AG20443 (cell line): ENCODE measurements at places on chromosomes 1 and 21.

- DNase-seq: no peak
Measured at GRCh38 chr1:6466751-6467150, 778 bp upstream of the TNFRSF25 start.

GRCh38 chr21:38402291-38402690 is 96.0 kb downstream of the ERG start:
- no peak for DNase-seq

DNA sequence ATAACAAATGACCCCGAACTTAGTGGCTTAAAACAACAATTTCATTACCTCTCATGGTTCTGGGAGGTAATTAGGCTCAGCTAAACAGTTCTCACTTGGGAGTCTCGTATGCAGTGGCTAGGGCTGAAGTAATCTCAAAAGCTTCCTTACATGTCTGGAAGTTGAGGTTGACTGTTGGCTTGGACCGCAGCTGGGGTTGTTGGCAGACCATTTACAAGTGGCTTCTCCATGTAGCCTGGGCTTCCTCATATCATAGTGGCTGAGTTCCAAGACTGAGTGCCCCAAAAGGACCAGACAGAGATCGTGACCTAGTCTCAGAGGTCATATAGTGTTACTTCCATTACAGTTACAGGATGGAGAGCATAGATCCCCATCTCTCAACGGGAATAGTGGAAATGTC is 2.4 kb upstream of the POGZ start:
- no peak for DNase-seq

GRCh38 chr1:228794173-228794572 is 58.9 kb downstream of the RHOU start:
- DNase-seq: no peak

DNA sequence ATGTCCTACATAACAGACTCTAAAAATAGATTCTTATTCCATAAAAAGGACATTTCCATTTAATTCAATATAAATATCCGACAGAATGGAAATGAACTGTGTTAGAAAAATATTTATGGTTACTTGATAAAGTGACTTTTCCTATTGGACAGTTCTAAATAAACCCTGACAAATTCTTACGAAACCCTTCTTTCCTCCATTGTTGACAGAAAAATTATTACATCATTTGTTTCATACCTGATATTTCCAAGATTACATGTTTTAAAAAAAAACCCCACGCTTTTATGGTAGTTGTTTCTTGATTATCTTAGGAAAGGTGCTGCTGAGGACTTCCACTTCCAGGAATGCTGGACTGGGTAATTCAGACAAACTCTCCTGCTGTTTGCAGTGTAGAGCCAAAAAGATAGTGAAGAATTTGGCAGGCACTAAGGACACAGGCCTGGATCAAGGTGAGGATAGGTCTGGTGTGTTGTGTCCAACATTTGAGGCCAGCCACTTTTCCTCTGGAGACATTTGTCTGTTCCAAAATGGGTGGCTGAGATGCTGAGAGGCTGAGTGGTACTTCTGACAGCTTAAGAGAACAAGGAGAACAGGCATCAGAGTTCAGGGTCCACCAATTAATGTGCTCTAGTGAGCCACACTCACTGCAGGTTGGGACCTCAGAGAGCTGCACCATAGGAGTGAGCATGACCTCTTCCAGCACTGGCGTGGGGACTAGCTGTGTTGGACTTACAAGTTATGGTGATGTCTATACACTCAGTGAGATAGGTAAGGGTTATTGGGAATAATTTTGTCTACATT is 7.0 kb upstream of the C1orf116 start:
- no peak for DNase-seq

GRCh38 chr1:107394301-107394700 is 253.5 kb downstream of the NTNG1 start:
- DNase-seq: no peak

- DNase-seq: no peak
Measured at GRCh38 chr1:68975212-68975933, 478.5 kb upstream of the DEPDC1 start.

DNA sequence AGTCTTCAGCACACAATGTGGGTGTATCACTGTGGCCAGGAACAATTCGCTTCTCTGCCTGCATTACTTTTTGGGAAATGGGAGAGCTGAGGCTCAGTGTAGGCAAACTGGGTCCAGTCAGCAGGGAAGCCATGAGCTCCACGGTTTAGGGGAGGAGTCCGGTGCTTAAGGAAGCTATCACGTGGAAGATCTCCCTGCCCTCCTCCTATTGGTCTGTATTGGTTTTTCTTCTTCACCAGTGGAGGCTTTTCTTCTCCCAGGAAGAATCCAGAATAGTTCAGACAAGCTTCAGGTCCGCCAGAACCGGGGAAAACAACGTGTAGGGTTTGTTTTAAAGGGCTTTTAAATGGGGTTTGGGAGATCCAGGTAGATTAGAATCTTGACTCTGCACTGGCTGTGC is 156.2 kb upstream of the CAMK1G start:
- no peak for DNase-seq

GRCh38 chr21:34129901-34130715 is 56.7 kb downstream of the MRPS6 start:
- DNase-seq: no peak

- DNase-seq: no peak
Measured at GRCh38 chr1:32965251-32965747, 690 bp upstream of the RNF19B start.

DNA sequence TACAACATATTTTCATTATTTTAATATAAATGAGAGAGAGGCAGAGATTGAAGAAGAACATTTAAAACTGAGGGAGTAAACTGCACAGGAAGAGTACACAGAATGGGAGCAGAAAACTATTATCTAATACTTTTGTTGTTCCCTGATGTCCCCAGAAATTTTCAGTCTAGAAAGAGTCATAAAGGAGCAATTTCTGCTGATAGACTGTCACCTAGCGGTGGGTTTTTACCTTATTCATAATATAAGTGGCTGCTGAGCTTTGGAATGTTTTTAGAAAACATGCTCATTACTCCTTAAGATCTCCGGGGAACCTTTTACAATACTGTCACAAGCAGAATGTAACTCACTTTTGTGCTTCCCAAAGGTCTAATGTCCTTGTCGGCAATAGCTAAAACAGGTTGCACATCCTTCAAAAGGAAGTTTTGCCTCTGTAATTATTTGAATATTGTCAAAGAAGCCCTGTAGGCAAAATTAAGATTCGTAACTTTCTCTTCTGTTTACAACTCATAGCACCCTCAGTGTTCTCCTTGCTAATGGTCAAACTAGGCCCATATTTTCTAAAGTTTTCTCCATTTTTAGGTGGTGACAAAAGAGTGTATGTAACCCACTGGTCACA is 4.9 kb upstream of the NPL start:
- peak; percentile 50 for DNase-seq

DNA sequence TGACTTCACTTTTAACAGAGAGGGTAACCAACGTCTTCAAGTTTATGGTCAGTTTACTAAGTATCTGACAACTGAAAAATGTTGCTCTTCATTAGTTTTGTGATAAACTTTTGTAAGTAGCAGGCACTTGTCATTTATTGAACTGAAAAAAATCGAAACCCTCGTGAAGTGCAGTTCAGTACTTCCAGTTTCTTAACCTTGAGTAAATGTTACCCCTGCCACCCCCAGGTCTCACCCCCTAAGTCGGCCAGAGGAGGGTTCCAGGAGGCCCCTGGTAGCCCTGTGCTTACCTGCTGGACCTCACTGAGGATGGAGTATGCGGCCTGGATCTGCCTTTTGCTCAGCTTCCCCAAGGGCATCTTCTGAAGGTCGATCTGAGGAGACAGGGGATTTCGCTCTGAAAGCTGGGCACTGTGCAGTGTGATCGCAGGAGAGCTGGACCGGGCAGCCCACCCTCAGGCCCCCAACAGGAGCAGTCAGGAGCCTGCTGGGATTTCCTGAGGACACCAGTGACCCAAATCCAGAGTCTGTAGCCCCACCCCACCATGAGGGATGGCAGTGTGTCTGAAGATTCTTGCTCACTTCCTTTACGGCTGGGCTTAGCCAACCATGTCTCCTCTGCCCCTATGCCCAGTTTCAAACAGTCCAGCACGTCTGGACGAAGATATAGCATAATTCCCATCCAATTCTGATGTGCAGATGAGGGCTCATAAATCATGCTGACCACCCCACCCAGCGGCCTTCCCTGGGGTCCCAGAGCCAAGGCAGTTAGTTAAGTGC is 37.6 kb downstream of the PARP1 start:
- DNase-seq: no peak
